ENCODE measurements at places on chromosomes 7 and 10.

DNA sequence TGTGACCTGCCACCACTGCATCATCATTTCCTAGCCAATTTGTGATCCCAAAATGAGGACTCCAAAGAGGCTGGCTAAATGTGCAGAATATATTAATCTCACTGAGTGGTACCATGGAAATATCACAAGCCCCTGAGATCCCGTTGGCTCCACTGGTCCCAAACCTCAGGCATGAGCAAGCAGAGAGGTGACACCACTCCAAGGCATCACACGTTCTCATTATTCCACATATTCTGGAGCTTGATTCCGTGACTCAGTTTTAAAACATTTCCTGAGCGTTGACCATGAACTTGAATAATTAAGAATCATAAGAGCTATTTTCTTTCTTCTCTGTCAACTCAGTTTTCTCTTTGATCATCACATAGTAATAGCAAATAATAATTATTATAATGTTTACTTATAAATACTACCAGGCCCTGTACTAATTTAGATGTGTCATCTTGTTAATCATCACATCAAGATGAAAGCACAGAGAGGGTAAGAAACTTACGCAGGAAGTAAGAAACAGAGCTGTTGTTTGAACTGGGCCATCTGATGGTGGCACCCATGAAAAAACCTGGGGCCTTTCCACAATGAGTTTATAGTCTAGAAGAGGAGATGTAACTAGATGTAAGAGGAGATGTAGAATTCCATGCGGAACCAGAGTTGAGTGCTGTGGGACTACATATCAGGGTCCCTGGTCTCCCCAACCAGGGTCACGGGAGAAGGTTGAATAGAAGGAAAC lies 3.5 kb downstream of the APBB1IP start:
- no peak for DNase-seq

- no peak for DNase-seq
These were observed 102.3 kb upstream of the MTPN start for GRCh38 chr7:136079478-136079892.

DNA sequence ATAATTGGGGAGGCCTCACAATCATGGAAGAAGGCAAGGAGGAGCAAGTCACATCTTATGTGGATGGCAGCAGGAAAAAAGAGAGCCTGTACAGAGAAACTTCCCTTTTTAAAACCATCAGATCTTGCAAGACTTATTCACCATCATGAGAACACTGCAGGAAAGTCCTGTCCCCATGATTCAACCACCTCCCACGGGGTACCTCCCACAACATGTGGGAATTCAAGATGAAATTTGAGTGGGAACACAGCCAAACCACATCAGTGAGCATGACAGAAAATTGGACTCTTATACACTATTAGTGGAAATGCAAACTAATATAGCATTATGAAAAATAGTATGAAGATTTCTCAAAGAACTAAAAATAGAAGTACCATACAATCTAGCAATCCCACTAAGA lies 271.2 kb downstream of the MAGI2 start:
- no peak for DNase-seq

DNA sequence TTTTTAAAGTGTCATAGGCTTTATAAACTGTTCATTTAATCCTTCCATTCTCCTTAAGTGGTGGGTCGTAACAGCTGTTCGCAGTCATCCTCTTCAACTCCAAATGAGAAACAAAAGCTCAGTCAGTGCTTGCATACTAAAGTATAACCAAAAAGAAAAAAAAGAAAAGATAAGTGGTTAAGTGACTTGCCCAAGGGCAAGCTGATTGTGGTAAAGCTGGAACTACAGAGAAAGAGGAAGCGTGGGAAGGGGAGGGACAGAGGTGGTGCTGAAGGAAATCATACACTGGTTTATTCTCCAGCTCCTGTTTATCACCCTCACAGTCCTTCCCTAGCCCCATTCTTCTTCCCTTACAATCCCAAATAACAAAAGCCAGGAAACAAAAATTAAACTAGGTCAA lies 29.6 kb downstream of the IDE start:
- no peak for DNase-seq

DNA sequence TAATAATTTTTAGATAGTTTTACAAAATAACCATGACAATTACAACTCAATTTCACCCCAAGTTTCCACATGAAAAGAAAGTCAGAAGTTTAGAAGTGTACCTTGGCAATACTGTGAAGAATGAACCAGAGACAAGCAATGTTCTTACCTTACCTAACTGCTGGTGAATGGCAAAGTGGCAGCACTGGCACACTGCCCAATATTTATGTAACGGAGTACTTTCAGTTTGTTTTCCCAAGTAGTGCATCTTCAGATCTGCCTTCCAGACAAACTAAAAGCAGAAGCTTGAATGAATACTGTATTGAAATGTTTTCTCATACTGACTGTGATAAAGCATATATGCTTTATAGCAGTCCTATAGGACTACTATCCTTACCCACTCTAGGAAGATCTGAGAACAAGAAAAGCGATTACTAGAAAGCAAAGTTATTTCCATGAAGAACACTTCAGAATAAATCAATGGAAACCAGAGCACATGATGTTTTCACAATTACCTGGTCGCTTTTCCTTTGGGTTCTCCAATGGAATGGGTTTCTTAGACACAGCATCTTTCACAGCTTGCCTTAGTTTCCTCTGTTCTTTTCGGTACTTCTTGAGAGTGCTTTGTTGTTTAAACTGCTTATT lies 1.5 kb downstream of the NOC3L start:
- DNase-seq = no peak

DNA sequence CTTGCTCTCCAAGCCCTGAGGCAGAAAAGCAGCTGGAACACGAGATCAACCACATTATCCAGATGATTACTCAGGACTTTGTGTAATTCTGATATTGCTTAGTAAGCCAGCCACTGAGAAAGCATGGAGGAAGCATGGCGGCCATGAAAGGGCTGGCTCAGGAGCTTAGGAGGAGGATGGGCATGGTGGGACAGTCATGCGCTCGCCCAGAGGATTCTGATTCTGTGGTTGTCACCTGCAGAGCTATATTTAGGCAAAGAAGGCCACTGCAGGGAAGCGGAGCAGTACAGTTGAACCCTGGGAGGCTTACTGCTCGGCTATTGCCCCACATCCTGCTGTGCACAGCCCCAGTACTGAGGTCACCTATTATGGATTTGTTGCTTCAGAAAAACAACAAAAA lies 128.8 kb upstream of the DNAJB12 start:
- no peak for DNase-seq

DNA sequence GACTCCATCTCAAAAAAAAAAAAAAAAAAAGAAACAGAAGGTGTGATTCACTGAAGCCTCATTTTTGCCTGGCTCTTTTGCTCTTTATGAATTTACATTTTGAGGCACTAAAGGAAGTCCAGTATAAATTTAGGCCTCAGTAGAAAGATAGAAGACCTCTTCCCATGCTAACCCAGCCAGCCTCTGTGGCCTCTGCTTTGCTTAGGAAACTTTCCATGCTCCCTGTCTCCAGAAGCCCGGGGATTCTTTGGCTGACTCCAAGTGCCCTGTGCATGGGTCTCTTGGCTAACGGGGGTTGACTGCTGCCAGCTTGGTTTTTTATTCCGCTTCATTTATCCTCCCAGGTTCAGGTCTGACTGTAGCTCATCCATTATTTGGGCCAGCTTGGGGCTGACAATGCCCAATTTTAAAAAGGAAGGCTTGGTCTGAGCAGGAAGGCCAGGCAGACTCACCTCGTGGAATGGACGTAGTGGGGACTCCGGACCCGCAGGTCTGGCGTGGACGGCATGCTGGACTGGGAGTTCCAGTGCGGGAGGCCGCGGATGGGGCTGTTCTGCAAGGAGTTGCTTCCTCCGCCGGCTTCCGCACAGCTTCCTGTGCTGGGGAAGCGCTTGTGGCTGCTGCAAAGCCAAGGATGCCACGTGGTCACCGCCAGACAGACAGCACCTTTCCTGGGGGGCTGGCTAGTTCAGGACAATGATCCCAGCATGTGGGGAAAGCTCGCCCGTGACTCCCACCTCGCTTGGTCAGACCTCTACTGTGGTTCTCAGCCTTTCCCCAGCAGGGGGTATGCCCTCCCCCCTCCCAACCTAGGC lies 72.3 kb downstream of the PRPF18 start:
- no peak for DNase-seq

DNA sequence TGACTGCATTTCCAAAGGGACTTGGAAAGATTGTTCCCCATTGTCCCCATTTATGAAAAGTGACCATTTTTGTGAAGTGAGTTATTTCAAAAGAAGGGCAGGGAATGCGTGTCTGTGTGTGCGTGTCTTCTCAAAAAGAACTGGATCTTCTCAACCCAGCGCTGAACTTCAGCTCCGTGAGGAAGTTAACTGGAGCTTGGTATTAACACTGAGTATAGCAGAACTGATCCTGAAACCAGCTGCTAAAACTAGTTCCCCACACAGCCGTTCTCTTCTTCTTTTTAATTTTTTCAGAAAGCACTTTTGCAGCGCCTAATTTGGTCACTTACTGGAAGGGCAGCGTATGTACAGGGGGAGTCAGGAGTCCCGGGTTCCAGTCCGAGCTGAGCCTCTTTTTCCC lies 45.8 kb upstream of the PLEKHA1 start:
- DNase-seq = no peak

- no peak for DNase-seq
These were observed 120.4 kb downstream of the EPDR1 start for GRCh38 chr7:38040831-38041230.

DNA sequence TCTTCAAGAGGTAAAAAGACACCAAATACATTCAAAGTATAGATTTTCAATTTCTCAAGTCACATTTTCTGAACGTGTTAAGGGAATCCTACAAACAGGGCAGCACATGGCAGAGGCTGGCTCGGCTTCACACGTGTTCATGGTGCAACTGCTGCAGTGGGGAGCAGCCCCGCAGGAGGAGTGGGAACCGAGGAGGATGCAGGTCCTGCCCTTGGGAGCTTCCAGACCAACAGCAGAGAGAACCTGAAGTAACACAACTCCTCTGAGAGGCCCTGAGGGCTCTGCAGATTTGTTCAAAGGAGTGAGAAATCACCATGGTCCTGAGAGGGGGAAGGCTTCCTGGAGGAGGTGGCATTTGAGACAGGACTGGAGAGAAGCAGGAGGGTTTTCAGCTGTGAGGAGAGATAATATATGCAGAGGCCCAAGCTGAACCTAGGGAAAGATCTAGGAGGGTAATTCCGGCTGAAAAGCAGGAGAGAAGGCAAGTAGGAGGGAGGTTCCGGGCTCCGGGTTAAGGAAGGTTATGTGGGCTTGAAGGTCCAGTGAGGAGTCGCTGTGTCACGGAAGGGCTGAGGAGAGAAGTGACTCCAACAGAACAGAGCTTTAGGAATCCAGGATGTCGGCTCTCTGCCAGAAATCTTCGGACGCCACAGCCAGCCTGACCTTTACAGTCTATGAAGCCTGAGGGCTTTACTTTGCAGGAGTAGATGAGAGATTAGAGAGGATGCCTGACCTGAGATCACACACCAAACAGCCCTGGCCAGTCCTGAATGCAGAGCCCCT lies 77.5 kb downstream of the GPR26 start:
- DNase-seq = no peak

DNA sequence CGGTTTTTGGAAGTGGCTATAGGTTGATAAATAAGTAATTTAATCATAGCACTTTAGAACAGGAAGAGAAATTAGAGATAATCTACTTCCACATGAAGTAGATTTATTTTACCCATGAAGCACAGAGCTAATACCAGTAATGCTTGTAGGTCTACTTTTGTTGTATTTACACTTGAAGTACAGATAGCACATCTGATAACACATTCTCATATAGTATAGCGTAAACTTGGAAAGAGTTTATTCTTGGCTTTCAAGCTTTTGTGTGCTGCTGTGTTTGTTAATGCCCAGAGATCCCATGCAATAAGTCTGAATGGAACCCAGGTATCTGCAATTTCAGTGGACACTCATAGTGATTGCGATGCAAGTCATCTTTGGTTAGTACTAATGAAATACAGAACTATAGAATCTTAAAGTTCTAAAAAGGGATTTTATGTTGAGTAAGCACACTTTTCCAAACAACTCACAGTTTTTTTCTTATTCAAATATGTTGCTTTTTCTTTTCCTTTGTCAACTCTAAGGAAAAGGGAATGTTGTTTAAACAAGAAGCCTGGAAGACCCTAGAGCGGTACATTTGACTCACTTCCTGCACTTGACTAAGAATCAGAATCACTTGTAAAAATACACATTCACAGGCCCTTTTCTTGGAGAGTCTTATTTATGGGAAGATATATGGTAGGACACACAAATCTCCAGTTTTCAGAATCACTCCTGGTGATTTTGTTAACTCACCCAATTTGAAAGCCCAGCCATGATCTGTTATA lies 105.8 kb downstream of the GNAI1 start:
- DNase-seq = no peak

- no peak for DNase-seq
These were observed 114.0 kb downstream of the GRID1 start for GRCh38 chr10:86252556-86252955.

DNA sequence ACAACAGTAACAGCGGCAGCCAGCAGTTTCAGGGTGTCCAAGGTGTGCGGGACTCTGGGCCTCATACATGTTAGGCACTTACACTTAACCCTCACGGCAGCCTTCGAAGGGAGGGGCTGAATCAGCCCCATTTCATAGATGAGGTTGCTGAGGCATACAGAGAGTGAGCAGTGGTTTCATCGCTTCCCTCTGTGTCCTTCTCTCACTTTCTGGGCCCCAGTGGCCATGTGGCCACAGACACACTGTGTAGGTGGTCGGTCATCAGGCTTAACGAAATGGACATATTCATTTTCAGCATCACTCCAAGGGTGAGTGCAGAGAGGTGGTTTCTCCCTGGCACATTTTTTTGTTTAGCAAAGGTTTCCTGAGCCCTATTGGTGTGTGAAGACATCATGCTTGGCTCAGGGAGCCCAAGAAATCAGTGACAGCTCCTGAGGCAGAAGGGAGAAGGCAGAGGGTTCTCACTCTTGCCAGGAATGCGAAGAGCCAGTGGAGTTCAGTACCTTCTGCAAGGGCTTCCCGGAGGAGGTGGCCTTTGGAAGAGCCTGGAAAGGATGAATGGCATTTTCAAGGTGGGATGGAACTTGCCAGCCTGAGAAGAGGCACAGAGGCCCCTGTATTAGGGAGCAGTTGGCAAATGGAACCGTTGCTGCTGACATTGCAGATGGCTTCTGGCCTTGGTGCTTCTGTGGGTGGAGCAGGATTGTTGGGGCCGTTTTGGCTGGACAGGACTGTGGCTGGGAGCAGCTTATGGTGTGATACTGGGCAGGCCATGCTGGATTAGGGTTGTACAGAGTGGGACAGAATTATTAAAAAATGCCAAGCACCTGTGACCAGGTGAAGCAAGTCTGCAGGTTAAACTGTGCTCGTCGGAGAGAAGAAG lies 61.7 kb upstream of the PPIF start:
- DNase-seq = peak; percentile 69

All from activated CD4-positive, alpha-beta T cell treated with anti-CD3 and anti-CD28 coated beads for 48 hours (primary cell).